ENCODE measurements at places on chromosomes 6 and 20. TPM values are rescaled to one million over a fixed set of nuclear protein-coding genes. Genes with fewer than 3 reads are reported as not detected.

The HMGN4 gene
- 35.6 TPM for total RNA-seq

The NKAIN2 gene
- not detected for total RNA-seq

The TMC2 gene
- total RNA-seq = not detected

The C6orf15 gene
- not detected for total RNA-seq

The MACROD2 gene
- not detected for total RNA-seq

The DNMT3B gene
- total RNA-seq = 0.65 TPM

The RCAN2 gene
- 0.16 TPM for total RNA-seq

The TULP1 gene
- not detected for total RNA-seq

The MRS2 gene
- total RNA-seq = 22.8 TPM

The MYB gene
- 0.65 TPM for total RNA-seq

The CRISP3 gene
- not detected for total RNA-seq

The SPATS1 gene
- not detected for total RNA-seq

The MYT1 gene
- not detected for total RNA-seq

The HLA-DOB gene
- total RNA-seq = 0.36 TPM

The DHX35 gene
- total RNA-seq = 4.2 TPM

The TRIM15 gene
- not detected for total RNA-seq

The ZNF311 gene
- total RNA-seq = 0.97 TPM

The RANBP9 gene
- total RNA-seq = 21.5 TPM

The PBOV1 gene
- not detected for total RNA-seq

The EYA4 gene
- 0.65 TPM for total RNA-seq

The PKIB gene
- total RNA-seq = 0.90 TPM

The MRPL18 gene
- 90.1 TPM for total RNA-seq

The DNAAF9 gene
- total RNA-seq = 10.3 TPM

The ADAM33 gene
- total RNA-seq = 11.2 TPM
